ENCODE measurements at places on chromosomes 4 and X. TPM values are rescaled to one million over a fixed set of nuclear protein-coding genes. Genes with fewer than 3 reads are reported as not detected.

ARHGAP36 gene
- polyA plus RNA-seq: not detected

FAM53A gene
- polyA plus RNA-seq: 2.1 TPM

PCYT1B gene
- polyA plus RNA-seq: 0.03 TPM

SYN1 gene
- 0.69 TPM for polyA plus RNA-seq

GYG2 gene
- polyA plus RNA-seq: 34.3 TPM

Measured in adipose tissue (tissue), 3 donors.